Substantia nigra (tissue), 51 donors: ENCODE measurements at places on chromosomes 12 and 14.
A peak's percentile ranks its signal among the peaks of the same experiment; 100 is the strongest.

DNA sequence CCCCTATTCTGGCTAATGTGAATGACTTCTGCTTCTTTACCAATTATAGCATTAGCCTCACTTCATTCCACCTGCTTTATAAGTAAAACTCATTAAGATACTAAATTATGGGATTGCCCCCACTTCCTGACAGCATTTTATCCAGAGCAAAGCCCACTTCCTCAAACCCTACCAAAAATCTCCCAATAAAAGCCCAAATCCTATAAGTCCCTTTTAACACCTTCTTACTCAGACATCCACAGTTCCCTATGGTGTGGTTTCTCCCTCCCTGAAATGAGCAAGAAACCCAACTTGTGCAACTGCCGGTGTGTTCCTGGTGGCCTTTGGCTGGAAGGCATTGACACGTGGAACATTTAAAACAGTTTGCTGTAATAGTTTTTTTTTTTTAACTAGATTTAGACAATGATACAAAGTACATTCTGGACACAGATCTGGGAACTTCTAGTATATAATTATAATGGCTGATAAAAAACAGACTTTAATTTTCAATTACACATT is 53.1 kb downstream of the BRMS1L start:
- no peak for DNase-seq

DNA sequence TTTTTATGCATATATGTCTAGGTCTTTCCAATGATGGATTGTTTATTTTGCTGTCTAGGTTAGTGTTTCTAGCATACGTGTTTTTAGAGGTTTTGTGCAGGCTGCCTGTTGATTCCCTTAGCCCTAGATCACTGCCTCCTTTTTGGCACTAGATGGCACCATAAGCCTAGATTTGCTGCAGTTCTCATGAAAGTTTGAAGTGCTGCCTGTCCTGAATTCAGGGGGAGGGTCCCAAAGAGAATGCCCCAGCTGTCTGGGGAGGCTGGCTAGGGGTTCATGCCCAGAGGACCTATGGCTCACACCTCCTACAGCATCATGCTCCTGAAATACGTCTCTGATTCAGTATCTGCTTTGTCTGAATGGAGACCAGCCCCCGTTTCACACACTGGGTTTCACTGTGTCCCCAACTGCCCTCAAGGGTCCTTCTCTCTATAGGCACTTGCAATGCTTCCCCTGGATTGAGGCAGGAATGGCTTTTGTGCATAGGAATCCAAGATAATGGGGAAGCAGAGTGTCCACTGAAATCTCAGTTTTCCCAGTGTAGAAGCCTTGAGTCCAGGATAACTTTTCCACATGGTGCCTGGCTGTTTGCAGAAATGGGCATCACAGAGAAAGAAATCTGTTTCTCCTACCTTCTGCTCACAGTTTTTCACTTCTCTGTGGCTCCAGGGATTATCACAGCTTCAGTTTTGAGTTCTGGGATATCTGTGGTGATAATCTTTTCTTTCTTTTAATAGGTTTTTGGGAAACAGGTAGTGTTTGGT is 14.2 kb upstream of the TXNRD1 start:
- DNase-seq: peak; percentile 11

GRCh38 chr12:76303365-76303764 is 44.9 kb downstream of the BBS10 start:
- DNase-seq: no peak

DNA sequence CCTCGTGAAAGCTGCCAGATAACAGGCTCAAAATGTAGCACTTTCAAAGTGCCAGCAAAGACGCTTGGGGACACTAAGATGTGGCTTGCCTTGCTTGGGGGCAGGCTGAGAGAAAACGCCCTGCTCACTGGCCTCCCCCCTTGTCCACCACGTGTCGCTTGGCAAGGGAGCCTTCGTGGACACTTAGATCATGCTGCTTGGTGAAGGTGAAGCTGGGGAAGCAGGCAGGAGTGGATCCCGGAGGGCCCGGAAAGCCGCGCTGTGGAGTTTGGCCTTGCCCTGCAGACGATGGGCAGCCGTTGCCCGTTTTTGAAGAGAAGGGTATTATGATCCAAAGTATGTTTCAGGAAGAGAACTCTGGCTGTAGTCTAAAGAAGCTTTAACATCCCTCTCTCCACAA is 53.4 kb upstream of the BDKRB2 start:
- DNase-seq: no peak

GRCh38 chr12:6632026-6632983 is 3.5 kb downstream of the LPAR5 start:
- DNase-seq: no peak

- DNase-seq: no peak
Measured at GRCh38 chr14:92385561-92385960, 62.6 kb downstream of the SLC24A4 start.
